ENCODE measurements at places on chromosomes 16 and 17.

DNA sequence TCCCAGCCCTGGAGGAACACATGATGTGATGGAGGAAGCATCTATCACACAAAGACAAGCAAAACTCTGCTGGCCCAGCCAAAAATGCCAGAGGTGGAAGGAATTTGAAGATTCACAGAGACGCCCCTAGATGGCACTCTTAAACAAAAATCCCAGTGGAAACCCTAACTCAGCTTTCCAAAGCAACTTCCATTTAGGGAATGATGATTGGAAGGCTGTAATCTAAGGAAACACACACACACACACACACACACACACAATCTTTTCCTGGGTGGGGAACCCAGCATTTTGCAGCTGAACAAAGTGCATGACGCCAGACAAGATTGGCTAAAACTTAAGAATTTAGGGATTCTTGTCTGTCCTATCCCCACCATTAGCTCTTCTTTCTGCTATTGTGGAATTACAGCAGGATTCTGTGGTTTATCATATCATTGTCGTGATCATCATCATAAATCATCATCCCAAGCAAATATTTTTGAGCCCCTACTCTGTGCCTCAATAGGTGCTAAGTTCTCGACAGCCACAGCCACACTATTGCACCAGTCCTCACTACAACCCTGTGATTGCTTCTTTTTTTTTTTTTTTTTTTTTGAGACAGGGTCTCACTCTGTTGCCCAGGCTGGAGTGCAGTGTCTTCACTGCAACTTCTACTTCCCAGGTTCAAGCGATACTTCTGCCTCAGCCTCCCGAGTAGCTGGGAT lies 1.6 kb upstream of the LDAF1 start:
- peak; percentile 68 for DNase-seq

GRCh38 chr16:58299757-58300349 lies 5.0 kb upstream of the PRSS54 start:
- no peak for DNase-seq

- DNase-seq = no peak
These were observed 571 bp upstream of the USP10 start for GRCh38 chr16:84699147-84699711.

DNA sequence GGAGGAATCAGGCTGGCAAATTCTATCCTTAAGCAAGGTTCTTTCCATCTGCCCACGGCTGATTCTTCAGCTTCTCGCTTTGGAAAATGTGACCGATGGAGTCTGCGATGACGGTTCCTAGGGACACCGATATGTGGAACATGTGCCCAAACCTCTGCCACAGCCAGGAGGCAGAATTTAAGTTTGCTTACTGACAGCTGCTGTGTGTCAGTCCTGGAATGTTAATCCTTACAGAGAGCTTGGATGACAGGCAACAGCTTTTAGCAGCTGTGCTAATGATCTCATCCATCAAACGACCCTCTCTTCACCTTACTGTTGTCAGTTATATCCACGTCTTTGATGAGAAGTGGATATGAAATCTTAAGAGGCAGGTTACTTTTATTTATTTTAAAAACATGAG lies 11.4 kb upstream of the MYH13 start:
- no peak for DNase-seq
